ENCODE measurements at places on chromosomes 12 and 14.

DNA sequence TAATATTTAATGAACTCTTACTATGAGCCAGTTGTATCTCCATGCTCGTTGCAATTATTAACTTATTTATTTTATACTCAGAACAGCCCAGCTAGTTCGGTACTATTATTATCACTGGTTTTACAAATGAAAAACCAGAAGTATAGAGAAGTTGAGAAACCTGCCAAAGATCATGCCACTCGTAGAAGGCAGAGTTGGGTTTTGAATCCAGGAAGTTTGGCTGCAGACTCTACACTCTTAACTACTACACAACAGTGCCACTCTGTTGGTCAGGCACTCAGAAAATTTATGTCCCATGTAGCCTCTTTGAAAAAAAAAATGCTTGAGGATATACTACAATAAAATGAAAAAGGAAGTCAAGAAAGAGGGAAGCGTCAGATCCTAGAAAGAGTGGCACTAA, 71.5 kb upstream of the ARID2 start:
- DNase-seq = no peak

DNA sequence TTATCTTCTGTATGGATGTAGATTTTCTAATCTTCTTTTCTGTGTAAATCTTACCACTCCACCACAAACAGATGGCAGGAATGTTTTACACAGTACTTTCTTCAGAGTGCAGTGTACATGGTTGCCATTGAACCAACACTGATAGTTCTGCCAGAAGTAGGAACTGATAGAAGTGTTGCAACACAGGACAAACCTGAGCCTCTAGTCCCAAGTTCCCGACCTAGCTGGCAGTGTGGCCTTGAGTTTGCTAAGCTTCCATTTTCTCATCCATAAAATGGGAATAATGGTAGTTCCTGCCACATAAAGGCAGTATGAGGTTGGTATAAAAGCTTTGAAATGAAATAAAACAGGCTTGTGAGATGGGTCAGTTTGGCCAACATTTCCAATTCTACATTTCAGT, 50.8 kb upstream of the SAV1 start:
- no peak for DNase-seq

DNA sequence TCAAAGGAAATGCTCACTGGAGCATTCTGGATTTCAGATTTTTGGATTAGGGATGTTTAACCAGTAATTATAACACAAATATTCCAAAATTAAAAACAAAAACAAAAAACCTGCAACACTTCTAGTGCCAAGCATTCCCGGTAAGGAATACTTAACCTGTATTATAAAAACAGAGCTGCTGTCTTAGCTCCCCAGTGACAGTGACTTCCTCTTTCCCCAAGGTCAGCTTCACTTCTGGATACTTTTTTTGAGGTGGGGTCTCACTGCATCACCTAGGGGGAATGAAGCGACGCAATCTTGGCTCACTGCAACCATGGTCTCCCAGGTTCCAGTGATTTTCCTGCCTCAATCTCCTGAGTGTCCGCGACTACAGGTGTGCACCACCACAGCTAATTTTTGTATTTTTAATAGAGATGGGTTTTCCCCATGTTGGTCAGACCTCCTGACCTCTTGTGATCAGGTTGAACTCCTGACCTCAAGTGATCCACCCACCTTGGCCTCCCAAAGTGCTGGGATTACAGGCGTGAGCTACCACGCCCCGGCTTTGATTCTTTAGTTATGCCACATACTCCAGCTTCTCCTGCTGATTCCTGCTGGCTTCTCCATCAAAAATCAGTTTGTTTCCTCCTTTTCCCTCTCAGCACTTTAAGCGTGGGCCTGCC, 15.9 kb downstream of the PPP1CC start:
- no peak for DNase-seq

DNA sequence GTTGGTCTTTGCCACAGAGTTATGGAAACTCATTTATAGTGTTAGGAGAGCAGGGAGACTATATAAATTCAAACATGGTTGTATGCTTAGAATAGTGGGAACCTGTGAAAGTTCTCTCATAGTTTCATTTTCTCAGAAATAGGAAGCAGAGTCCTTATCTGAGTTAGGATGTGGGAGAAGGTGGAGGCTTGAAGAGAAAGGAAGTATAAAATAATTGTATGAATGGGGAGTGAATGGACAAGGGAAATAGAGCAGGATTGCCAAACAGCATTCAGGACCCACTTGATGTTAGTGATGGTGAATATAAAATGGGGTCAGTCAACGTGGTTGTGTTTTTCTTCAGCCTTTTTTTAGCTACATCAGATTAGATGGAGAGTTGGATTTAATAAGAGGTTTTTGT, 34.0 kb upstream of the TPH2 start:
- DNase-seq = no peak

DNA sequence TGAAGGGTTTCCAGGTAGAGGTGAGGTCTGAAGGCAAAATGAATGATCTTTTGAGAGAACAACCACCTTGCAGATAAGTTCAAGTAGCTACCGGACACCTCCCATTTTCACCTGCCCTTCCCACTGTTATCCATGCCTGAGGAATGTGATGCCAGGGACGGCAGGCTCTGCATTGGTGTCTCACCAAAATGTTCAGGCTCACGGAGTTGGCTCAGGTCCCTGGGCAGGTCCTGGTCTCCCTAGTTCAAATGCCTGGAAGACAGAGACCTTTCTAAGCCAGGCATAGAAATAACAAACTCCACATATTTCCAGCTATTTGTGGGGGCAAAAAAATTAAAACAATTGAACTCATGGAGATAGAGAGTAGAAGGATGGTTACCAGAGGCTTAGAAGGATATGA, 36.0 kb downstream of the TMEM63C start:
- DNase-seq = no peak

GRCh38 chr14:60970146-60970545, 10.7 kb downstream of the TRMT5 start:
- no peak for DNase-seq

GRCh38 chr12:64400041-64400440, 4.2 kb upstream of the XPOT start:
- no peak for DNase-seq

- no peak for DNase-seq
These were observed 17.3 kb upstream of the CHGA start for GRCh38 chr14:92905667-92906066.

DNA sequence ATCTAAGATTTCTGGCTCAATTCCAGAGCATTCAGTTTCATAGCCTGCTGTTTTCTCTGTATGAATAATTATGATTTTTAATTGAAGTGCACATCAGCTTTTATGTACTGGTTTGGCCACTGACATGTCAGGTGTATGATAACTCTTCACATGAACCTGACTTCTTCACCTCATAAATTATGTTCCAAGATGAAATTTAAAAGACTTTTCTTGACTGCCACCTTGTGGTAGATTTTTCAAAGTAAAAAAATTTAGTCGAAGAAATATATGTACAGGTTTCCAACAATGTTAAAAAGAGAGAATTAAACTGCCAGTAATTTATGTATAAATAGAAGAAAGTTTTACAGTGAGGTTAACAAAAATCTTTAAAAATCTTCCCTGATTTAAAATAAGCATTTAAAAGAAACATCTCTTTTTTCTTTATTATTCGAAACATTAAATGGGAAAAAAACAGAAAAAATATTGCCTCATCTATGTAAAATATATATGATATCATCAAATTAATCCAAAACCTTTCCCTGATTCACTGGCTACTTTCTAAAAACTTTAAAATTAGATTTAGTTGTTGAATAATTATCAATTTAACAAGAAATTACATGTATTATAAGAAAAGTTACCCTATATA, 124.9 kb upstream of the ATXN7L3B start:
- peak; percentile 6 for DNase-seq

DNA sequence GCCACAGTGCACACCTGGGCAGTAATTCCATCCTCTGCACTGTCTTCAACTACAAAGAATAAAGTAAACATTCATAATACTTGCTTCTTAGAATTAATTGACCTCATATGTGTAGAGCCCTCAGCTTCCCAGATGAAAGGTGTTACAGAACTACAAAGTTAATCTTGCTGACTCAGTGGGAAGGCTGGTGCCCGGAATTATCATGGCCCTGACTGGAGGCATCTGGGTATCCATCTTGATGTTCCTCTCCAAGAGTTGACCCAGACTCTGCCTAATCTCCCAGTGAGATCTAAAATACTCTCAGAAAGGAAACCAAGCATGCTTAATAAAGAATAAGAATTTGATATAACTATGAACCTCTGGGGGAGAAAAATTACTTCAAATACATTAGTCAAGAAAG, 147.0 kb upstream of the ARID2 start:
- no peak for DNase-seq

DNA sequence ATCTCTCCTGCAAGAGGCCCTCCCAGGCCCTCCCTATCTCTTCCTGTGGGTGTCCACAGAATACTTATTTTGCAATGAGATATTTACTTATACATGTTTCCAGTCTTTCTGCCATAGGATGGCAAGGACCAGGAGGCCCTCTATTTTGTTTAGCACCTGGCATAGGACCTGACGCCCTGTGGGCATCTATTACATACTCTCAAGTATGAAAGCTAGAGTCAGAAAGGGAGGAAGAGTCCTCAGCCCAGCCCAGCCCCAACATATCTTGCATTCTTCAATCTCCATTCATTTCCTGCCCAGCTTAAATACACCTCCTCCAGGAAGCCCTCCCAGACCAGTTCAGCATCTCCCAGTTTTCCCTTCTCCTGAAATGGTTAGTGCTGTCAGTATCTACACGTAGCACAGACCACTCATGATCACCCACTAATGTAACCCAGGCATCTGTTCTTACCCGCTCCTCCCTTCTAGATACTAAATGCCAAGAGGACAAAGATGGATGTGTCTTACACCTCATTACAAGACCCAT, 7.4 kb downstream of the FOXN4 start:
- no peak for DNase-seq

GRCh38 chr12:6280053-6280469, 30.4 kb upstream of the PLEKHG6 start:
- no peak for DNase-seq

DNA sequence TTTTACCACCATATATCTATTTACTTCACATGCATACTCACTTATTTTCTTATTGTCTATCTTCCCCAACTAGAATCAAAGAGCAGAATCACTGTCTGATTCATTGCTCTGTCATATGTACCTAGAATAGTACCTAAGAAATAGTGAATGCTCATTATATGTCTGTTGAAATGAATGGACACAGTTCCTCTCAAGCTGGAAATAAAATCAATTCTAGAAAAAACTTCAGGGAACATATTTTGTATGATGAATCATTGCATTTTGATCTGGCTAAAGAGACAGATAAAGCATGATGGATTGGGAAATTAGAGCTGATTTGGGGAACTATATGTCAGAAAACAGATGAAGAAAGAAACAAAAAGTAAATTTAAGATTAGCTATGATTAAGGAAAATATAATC, 623.3 kb downstream of the C12orf50 start:
- no peak for DNase-seq

- no peak for DNase-seq
These were observed 39.8 kb downstream of the BORCS5 start for GRCh38 chr12:12396694-12397093.

DNA sequence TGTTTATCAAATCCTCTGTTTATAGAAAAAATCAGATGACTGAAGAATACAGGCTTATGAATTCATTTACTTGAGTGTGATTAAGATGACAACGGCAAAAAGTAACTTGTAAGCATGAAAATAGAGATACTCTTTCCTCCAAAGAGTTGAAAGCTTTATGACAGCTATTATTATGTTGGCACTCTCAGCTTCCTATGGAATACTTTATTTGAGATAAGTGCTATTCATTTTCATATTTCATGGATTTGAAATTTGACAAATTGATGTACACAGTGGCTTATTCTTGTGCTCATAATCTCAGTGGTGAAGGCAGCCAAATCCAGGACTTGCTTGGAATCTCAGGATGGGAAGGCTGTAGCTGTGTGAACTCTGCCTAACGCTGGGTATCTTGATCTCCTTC, 991.6 kb downstream of the GALC start:
- no peak for DNase-seq

DNA sequence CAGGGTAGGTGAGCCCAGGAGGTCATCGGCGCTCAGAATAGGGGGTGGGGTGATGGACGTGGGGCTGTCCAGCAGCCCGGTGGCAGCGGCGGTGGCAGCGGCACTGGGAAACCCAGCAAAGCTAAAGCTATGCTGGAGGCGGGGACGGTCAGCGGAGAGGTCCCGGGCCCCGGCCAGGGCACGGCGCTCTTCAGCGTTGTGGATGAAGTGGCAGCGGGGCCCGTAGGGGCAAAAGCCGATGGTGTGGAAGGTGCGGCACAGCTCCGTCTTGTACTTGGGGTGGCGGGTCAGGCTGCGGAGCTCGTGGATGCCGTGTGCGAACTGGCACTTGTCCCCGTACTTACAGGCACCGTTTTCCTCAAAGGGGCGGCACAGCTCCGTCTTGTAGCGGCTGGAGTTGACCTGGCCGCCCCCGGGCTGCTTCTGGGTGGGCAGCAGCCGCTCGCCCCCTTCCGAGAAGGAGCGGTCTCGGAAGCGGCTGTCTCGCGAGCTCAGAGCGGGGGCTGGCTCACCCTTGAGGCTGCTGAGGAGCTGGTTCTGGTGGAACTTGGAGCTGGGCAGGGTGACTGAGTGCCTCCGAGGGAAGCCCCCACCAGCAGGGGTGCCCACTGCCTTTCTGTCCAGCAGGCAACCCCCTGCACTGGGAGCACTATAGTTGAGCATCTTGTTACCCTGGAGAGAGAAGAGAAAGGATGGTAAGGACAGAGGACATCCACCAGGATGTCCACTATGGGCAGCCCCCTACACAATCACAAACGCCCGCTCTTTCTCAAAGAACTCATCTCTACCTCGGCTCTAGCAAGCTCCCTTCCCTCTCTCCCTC, 2.8 kb downstream of the ZFP36L1 start:
- DNase-seq = no peak

- DNase-seq = no peak
These were observed 36.7 kb upstream of the RESF1 start for GRCh38 chr12:31922341-31923062.

DNA sequence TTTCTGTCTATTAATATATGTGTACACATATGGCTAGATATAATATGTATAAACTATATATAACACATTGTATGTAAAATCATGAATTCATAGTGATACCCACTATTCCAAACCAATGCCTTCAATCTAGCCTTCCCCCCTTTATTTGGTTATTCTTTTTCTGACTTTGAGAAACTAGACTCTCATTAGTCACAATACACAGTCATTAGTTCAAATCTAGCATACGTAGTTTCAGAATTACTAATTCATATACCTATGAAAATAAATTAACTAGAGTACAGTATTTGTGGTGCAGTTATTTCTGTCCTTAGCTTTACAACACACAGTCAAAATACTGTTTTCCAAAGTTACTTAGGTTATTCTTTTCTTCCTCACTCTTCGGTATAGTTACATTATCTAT, 268.2 kb downstream of the DPF3 start:
- no peak for DNase-seq

DNA sequence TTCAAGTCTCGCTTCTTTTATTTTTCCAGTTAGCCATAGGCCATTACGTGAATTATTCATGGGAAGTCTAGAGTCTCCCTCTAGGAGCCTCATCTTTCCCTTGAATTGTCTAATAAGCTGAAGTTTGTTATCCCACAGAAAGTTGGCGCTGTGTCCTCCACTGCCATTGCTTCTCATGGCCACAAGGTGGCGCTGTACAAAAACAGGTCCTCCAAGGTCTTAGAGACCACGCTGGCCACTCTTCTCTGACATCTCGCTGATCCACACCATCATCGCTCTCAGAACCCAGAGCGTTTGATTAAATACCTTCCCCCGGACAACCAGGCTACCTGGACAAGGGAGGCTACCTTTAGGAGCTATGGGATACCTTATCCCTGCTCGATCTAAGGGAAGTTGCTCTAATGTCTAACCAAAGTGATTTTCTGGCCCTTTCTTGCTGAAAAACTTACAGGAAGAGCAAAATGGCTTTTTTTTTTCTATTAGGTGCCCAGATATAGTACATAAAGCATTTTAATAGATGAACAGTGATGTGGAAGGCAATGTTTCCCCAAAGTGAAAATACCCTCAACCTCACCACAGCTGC, 110.0 kb downstream of the CCDC60 start:
- peak; percentile 45 for DNase-seq

Measured in SHP77 treated with DMSO at 0.1 percent for 48 hours (cell line).